D721Med (cell line): ENCODE measurements at places on chromosomes 3 and 15.

DNA sequence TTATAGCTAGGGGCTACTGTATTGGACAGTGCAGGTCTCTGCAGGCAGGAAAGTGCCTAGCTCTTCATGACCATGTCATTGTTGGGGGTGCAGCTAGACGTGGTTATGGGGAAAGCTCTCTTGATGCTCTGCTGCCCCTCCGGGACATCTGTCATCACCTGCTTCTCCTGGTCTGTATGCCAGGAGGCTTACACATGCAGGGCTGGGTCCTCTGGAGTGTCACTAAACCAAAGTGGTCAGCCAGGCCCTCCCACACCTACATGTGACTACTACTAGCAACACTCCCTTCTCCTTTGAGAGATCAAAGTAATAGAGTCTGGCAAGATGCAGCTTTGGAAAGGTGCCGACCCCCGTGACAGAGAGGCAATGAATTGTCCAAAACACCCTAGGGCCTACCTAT lies 98.5 kb downstream of the SST start:
- DNase-seq = no peak

- no peak for DNase-seq
These were observed 20.2 kb downstream of the TMEM39A start for GRCh38 chr3:119443179-119443578.

- no peak for DNase-seq
These were observed 29.9 kb upstream of the IL16 start for GRCh38 chr15:81166636-81167305.

GRCh38 chr3:119781330-119782198 lies at the start of gene NR1I2:
TSS of gene NR1I2 (plus strand) at chr3:119782101.
- DNase-seq = no peak

DNA sequence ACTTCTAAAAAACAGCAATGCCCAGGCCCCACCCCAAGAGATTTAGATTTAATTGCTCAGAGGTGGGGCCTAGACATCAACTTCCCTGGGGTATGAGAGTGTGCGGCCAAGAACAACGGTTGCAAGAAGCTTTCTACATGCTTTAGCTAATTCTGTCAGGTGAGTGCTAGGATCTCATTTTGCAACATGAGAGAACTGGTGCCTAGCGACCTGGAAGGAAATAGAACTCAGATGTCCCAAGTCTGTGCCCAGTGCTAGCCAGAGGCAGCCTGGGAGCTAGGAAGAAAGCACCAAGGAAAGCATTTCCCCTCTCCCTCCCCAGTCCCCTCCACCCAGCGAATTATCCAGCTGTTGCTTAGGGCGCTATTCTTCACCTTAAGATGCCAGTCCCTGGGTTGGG lies 22.9 kb upstream of the HRH1 start:
- DNase-seq = no peak

DNA sequence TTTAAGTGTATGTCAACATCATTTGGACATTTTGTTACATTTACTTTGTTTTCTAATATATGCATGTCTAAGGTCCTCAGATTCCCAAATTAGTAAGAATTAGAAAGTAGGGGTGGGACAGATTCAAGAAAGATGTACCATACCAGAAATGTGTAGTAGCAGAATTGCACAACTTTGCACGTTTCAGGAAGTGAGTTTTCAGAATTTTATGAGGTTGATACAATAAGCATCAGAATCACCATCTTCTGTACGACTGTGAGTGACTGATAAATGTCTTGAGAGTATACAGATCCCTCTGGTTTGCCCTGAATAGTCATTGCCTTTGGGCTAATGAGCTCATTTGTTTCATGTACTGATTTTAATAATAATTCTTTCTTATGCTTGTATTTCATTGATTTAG lies 9.3 kb downstream of the ARIH2 start:
- DNase-seq = no peak

DNA sequence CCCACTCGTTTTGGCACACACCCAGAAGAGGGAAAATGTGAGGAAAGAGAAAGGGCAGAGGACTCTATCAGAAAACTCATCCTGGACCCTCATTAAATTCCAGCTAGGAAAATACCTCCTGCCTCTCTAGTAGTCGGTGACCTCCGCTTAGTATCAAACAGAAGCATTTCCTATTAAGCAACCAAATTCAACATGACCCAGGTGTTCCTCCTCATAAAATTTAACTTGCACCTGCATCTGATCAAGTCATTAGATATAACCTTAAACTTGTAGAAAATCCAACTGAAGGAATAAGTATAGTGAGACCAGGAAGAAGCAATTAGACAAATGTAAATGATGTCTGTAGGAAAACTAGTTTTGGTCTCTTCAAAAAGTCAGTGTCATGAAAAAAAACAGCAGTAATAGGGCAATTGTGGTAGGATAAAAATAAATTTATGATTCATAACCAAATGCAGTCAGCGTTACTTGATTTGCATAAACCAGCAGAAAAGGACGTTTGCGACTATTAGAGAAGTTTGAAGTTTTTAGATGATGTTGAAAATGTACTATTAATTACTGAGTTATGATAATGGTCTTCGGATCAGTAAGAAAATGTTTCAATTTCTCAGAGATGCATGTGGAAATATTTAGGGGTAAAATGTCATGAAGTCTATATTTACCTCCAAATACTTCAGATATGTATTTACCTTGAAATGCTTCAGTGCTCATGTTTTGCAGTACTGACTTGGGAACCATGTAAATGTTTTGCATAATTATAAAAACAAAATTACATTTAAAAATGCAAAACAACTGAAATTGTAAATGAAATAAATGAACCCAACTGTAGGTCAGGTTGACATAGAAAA lies 44.6 kb downstream of the LDHAL6B start:
- DNase-seq = no peak

GRCh38 chr3:158768881-158769543 lies 32.8 kb upstream of the MFSD1 start:
- no peak for DNase-seq

DNA sequence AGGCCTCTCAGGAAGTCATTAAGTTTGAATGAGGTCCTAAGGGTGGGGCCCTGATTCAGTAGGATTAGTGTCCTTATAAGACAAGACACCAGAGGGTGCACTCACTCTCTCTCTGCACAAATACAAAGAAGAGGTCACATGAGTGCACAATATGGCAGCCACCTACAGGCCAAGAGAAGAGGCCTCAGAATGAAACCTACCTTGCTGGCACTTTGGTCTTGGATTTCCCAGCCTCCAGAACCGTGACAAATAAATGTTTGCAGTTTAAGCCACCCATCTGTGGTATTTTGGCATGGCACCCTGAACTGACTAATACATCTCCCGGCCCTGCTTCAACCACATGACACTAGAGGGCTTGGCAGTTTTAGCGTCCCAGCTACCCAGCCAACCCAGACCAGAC lies 73.9 kb upstream of the CHRNB4 start:
- DNase-seq = no peak
